A549 treated with DMSO at 1 μM for 4 hours (cell line): ENCODE measurements at places on chromosomes 13 and 19. TPM values are rescaled to one million over a fixed set of nuclear protein-coding genes. Genes with fewer than 3 reads are reported as not detected.

Gene RCBTB2
- total RNA-seq: 0.95 to 1.6 TPM (median 1.3 TPM) in 5 replicates

Gene CGB8
- 3.5 to 6.0 TPM (median 4.8 TPM) in 5 replicates for total RNA-seq

Gene BEST2
- total RNA-seq: 0.06 TPM in 1 of 5 replicates, not detected in the others

Gene CYP4F2
- total RNA-seq: 0.07 to 0.20 TPM (median 0.11 TPM) in 4 of 5 replicates, not detected in the other

Gene OR4F17
- not detected in 5 replicates for total RNA-seq

Gene AMER2
- total RNA-seq: not detected in 5 replicates

Gene IGFL3
- 0.17 to 0.53 TPM (median 0.23 TPM) in 4 of 5 replicates, not detected in the other for total RNA-seq

Gene CFD
- total RNA-seq: 8.2 to 19.0 TPM (median 16.7 TPM) in 5 replicates

Gene SHD
- 0.04 to 0.05 TPM in 2 of 5 replicates, not detected in the others for total RNA-seq

Gene ZNF610
- total RNA-seq: not detected in 5 replicates

Gene AP2A1
- total RNA-seq: 44.3 to 56.6 TPM (median 52.4 TPM) in 5 replicates

Gene CLDN10
- 0.22 to 0.62 TPM (median 0.35 TPM) in 4 of 5 replicates, not detected in the other for total RNA-seq

Gene FAM216B
- total RNA-seq: not detected in 5 replicates
